Activated CD4-positive, CD25-positive, alpha-beta regulatory T cell (primary cell): ENCODE measurements at places on chromosomes 1 and 21.

DNA sequence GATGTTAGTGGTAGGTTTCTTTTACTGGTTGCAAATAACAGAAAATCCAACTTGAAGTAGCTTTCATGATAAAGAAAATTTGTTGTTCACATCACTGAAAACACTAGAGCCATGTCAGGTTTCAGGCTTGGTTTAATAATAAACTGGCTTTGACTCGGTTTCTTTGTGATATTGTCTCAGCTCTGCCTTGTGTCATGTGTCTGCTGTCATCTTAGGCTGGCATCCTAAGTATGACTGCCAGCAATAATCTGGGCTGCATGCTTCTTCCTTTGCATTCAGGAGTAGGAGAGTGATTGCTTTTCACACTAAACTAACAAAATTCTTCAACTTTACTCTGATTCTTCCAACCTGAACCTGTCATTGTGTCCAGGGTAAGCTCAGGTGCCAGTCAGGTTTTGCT is 474.0 kb upstream of the B3GALT2 start:
- no peak for DNase-seq

DNA sequence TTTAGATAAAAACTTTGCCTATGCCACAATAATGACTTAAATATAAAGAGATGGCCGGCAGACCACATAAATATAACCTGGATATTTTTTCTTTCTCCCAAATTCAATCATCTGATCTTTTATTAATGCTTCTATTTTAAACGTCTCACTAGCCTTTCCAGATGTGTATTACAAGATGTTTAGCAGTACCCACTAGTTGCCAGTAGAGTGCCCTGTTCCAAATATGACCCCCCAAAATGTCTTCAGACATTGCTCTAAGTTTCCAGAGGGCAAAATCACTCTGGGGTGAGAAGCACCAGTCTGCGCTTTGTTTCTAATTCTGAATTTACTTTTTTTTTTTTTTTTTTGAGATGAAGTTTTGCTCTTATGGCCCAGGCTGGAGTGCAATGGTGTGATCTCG is 268.1 kb downstream of the GRIK1 start:
- no peak for DNase-seq

- no peak for DNase-seq
Observed at GRCh38 chr21:19541602-19542001, 1138.0 kb upstream of the TMPRSS15 start.

- no peak for DNase-seq
Observed at GRCh38 chr1:22228074-22228473, 85.2 kb upstream of the WNT4 start.

- DNase-seq: no peak
Observed at GRCh38 chr1:184656221-184656620, 98.4 kb downstream of the EDEM3 start.

GRCh38 chr1:230293390-230293700 is 132.8 kb downstream of the PGBD5 start:
- DNase-seq: no peak

GRCh38 chr1:33065301-33065700 is 15.7 kb upstream of the AZIN2 start:
- no peak for DNase-seq

GRCh38 chr1:227869851-227870305 is 54.4 kb downstream of the PRSS38 start:
- no peak for DNase-seq

DNA sequence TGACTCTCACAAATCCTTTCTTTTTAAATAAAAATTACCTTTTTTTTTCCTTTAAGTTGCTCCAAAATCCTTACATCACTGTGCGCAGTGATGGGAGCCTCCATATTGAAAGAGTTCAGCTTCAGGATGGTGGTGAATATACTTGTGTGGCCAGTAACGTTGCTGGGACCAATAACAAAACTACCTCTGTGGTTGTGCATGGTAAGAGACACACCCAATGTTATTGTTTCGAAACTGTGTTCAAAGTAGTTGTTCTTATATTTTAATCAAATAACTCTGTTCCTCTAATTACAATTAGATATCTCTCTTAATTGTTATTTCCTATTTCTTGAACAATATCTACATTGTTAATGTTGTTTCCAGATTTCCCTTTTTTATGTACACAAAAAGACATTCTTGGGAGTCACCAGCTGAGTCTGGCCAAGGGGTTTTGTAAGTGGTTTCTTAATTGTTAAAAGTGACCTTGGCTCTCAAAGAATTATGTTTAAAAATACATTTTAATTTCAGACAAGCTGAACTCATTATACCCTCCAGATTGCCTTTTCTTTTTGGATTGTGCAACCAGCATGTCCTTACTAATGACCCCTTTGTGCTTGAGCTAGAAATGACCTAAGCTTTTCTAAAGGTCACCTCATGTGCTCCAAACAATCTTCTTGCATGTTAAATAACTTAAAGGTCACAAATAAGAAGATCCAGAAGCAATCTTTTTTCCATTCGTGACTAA is 250.1 kb downstream of the HMCN1 start:
- no peak for DNase-seq

GRCh38 chr21:45365608-45366241 is 39.2 kb upstream of the COL18A1 start:
- no peak for DNase-seq

DNA sequence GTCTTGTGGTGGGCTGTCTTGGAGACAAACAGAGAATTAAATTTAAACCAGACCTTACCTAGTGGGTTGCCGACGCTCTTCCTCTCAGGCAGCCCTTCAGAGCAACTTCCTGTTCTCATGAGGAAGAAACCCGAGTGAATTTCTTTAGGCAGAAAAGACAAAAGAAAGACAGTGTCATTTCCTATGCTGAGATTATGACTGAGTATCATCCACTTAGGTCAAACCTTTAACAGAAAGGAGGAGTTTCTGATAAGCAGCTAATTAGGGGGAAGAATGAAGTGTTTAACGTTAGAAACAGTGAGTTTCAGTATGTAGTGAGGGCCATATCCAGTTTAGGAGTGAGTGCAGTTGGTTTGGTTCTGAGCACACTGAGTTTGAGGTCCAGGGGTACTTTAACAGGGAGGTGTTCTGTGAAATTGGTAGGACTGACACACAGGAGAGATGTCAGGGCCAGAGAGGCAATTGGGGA is 38.7 kb downstream of the FASLG start:
- no peak for DNase-seq

GRCh38 chr21:31078796-31079195 is 40.5 kb upstream of the KRTAP19-8 start:
- DNase-seq: no peak

DNA sequence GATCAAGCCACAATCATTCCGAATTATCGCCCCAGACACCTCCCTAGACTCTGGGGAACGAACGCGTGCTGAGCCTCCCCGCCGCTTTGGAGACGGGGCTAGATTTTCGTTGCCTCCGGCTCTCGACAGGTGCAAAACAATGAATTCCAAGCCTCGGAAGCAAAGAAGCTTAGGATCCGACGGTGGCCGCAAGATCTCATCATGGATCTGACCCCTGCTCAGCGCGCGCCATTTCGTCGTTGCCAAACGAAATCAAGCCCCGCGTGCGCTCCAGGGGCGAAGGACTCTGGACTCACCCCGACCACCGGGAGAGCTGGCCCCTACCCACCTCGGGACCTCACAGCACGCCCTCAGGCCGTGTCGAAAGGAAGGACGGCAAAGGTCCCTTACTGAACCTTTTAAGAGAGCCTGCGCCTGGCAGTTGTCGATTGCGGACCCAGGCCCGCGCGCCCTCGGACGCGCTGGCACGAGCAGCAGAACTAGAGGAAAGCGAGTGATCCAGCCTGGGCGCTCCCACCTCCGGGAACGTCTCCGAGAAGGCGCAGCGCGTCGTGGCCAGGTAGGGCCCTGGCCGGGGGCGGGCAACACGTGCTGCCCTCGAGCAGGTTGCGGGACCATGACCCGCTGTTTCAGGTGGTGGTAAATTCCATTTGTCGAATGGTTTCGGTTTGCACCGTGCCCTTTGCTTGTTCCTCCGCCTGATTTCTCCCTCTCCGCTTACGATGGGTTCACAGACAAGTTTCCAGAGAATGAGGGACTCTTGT is 1.6 kb upstream of the RUNX3 start:
- no peak for DNase-seq

DNA sequence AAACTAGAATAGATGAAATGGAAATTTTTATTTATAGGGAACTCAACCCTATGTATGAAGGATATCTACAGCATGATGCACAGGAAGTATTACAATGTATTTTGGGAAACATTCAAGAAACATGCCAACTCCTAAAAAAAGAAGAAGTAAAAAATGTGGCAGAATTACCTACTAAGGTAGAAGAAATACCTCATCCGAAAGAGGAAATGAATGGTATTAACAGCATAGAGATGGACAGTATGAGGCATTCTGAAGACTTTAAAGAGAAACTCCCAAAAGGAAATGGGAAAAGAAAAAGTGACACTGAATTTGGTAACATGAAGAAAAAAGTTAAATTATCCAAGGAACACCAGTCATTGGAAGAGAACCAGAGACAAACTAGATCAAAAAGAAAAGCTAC is 7.9 kb downstream of the USP1 start:
- no peak for DNase-seq

GRCh38 chr1:240526312-240526711 is 85.6 kb downstream of the GREM2 start:
- no peak for DNase-seq

- no peak for DNase-seq
Observed at GRCh38 chr1:90100566-90100965, 105.7 kb downstream of the ZNF326 start.

GRCh38 chr1:70169018-70169839 is 36.1 kb downstream of the LRRC40 start:
- DNase-seq: no peak

DNA sequence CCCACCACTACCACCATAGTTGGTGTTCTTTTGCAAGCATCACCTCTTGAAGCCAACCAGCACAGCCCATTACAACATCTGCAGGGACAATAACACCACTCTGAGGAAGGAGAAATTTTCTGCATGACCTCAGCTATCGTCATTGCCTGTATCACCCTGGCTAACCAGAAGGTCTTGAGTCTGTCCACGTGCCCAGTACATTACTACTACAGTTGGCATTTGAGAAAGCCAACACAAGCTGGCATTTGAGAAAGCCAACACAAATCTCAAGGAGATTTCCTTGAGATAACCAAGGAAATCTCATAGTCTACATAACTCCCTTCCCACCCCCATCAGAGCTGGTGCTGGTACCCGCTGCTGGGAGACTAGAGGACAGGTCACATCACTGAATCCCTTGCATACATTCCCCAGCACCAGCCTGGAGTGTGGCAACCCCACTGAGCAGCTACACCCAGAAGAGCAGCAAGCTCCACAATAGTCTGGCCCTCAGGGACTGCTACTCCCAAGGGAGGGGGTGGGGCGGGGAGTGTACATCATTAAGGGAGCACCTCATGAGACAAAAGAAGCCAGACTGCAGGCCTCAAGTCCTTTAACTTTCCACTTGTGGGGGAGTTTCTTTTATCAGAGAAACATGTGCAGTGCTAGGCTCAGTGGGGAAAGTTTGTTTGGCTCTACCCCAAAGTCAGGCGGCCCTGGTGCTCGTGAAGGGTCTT is 46.0 kb upstream of the GUCA2A start:
- no peak for DNase-seq

DNA sequence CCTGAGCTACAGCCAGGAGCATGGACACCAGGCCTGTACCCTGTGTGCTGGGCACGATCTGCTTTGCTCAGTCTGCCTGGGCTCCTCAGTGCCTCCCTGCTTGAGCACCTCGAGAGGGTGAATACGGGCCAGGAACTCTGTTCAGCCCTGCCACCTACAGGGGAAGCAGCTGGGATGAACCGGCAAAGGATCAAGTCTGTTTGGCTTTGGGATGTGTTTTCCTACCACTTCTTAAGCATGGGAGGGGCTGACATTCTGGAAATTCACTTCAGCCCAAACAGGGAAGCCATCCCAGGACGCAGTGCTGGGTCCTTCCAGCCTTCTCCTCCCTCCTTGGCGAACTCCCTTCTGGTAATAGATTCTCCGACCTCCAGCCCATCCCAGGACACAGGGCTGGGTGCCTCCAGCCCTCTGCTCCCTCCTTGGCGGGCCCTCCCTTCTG is 55.8 kb upstream of the SELENON start:
- DNase-seq: no peak

- DNase-seq: no peak
Observed at GRCh38 chr1:95002540-95003432, 70.0 kb downstream of the ALG14 start.

- no peak for DNase-seq
Observed at GRCh38 chr1:228763561-228763960, 28.3 kb downstream of the RHOU start.

- DNase-seq: no peak
Observed at GRCh38 chr1:54340878-54341277, 65.3 kb downstream of the SSBP3 start.

- DNase-seq: no peak
Observed at GRCh38 chr1:204359474-204360255, at the start of gene PLEKHA6. Gene PLEKHA6, minus strand, starts transcription at chr1:204359929. Its CDS starts 86,202 bp downstream, at chr1:204273727.

- DNase-seq: no peak
Observed at GRCh38 chr1:24299901-24300300, 19.3 kb upstream of the GRHL3 start.

GRCh38 chr1:41696381-41696780 is 211.9 kb upstream of the EDN2 start:
- DNase-seq: no peak

GRCh38 chr1:10767282-10767681 is 29.2 kb downstream of the CASZ1 start:
- no peak for DNase-seq

- DNase-seq: no peak
Observed at GRCh38 chr1:75672108-75672507, 52.4 kb upstream of the ACADM start.

DNA sequence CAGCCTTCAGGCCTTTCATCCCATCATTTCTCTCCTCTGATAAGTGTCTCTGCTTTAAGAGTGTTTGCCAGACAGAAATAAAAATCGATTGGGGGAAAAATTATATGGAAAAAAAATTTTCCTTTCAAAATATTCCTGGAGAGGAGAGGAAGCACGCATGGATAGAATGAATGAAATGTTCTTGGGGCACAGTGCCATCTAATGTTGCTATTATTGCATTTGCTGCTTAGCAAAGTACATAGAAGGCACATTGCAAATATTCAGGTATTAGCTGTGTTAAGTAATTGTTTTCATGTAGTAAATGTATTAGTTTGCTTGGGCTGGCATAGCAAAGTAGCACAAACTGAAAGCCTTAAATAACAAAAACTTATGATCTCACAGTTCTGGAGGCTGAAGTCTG is 18.1 kb downstream of the B3GALT5 start:
- no peak for DNase-seq

DNA sequence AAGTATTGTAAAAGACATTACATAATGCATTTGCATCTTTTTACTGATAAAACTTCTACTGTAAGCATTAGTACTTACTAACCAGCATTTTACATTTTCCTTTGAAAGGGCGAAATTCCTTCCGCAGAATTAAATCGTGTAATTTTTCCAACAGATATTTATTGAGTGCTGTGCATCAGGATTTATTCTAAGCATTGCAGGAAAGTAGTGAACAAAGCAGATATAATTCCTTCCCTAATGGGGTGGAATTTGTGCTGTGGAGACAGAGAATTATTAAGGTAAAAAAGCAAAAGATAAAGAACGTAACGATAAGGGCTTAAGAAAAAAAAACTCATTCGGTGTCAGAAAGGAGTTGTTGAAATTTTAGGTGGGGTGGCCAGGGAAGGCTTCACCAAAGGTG is 7.6 kb upstream of the ETS2 start:
- DNase-seq: no peak
